Naive thymus-derived CD8-positive, alpha-beta T cell (primary cell): ENCODE measurements at places on chromosomes 2 and 18. TPM values are rescaled to one million over a fixed set of nuclear protein-coding genes. Genes with fewer than 3 reads are reported as not detected.

GRCh38 chr2:196434217-196434616 lies 205.3 kb upstream of the CCDC150 start:
- H3K4me3 ChIP-seq, result no peak overlapping the region
- peaks cover 12% of the 10 kb centered on the region for H3K27me3 ChIP-seq
- H3K36me3 ChIP-seq, result no peaks in the 10 kb centered on the region
- H3K4me1 ChIP-seq, result no peaks in the 10 kb centered on the region

DNA sequence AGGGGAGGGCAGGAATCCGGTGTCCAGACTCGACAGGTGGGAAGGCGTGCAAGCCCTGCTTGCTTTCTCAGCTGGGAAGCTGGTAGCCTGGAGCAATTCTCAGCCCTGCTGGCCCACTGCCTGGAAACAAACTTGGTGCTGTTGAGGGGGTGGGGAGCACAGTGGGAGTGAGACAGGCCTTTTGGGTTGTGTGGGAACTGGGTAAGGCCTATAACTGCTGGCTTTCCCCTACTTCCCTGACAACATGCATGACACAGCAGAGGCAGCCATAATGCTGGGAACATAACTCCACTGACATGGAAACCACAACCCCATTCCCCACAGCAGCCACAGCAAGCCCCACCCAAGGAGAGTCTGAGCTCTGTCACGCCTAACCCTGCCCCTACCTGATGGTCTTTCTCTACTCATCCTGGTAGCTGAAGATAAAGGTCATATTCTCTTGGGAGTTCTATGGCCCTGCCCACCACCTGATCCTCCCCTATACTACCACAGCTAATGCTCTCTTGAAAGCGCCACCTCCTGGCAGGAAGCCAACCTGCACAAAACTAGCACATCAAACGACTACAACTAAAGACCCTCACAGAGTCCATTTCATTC lies 122.9 kb upstream of the ACVR1C start:
- no peak for DNase-seq
- H3K36me3 ChIP-seq, result peaks cover 9% of the 10 kb centered on the region
- no peaks in the 10 kb centered on the region for H3K27me3 ChIP-seq
- H3K4me3 ChIP-seq, result no peak overlapping the region
- peaks cover 3% of the 10 kb centered on the region for H3K4me1 ChIP-seq

DNA sequence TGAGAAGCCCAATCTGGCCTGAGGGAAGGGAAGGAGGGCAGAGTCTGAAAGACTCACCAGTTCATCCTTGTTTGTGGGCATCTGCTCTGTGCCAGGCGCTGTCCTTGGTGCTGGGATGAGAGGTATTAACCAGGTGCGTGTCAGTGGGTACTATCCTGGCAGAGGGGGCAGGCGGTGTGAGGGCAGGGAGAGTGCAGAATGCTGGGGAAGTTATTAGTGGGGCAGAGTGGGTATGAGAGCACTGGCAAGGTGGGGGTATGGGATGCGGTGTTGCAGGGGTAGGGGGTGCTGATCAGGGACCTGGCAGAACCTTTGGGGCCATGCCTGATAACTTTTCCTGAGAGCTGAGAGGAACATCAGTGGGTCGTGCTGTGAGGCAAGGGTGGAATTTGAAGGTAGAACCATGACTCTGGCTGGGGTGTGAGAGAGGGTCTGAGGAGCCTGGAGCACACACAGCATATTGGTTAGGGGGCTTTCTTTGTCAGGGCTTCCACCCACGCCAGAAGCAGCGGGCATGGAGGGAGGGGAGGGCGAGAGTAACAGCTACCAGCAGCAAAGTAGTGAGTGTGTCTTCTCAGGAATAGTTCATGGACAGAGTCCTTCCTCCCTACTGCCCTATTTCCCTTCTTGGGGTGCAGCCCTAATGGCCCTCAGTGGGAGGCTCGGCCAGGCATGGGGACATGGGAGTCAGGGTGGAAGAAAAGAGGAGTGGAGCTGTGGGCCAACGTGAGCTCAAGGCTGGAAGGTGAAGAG lies 290.7 kb downstream of the CYP26B1 start:
- no peak overlapping the region for H3K27ac ChIP-seq
- no peak for DNase-seq
- no peaks in the 10 kb centered on the region for H3K36me3 ChIP-seq
- H3K4me3 ChIP-seq, result no peak overlapping the region

DNA sequence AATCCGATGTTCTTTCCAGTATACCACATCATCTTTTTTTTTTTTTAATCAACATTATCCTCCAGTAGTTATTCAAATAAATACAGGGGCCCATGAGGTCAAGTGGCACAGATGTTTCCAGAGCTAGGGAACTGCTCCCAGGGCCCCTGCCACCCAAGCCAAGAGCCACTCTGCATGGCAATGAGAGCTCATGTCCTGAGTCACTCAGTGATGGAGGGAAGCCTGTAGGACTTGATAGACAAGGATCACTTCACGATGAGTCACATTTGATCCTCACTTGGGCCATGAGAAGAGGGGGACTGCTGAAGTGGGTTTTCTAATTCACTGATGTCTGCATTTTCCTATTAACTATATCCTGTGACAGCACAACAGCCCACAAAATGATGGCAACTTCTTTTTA lies 127.0 kb upstream of the PKDCC start:
- no peak overlapping the region for H3K4me3 ChIP-seq
- H3K36me3 ChIP-seq, result no peaks in the 10 kb centered on the region
- no peaks in the 10 kb centered on the region for H3K4me1 ChIP-seq
- H3K27ac ChIP-seq, result no peak overlapping the region
- peaks cover 4% of the 10 kb centered on the region for H3K27me3 ChIP-seq
- DNase-seq, result no peak

GRCh38 chr2:240147382-240147781 lies 6.9 kb upstream of the OTOS start:
- H3K36me3 ChIP-seq, result no peaks in the 10 kb centered on the region
- H3K27me3 ChIP-seq, result peaks cover 23% of the 10 kb centered on the region
- no peak for DNase-seq
- no peak overlapping the region for H3K27ac ChIP-seq
- H3K4me3 ChIP-seq, result no peak overlapping the region

- H3K4me1 ChIP-seq, result peaks cover 17% of the 10 kb centered on the region
- H3K4me3 ChIP-seq, result no peak overlapping the region
- no peaks in the 10 kb centered on the region for H3K36me3 ChIP-seq
- no peak for DNase-seq
- no peak overlapping the region for H3K27ac ChIP-seq
Measured at GRCh38 chr2:240707043-240707756, 15.5 kb downstream of the AQP12A start.

DNA sequence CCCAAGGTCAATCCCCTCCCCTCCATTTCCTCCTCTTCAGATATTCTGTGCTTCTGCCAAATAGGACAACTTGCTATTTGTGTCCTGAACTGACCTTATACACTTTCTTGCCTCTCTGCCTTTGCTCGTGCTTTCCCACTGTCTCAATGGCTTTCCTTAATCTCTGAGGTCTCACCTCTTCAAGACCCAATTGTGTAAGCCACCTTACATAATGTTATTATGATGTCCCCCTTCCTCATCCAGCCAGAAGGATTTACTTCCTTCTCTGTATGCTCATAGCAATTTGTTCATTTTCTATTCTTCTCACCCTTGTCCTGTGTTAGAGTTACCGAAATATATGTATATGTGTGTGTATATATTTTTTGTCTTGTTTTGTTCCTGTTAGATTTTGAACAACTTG lies 26.9 kb upstream of the DARS1 start:
- H3K27me3 ChIP-seq, result no peaks in the 10 kb centered on the region
- peak overlapping the region; percentile 70 for H3K27ac ChIP-seq
- DNase-seq, result no peak
- peaks cover 29% of the 10 kb centered on the region for H3K4me1 ChIP-seq

- peaks cover 4% of the 10 kb centered on the region for H3K36me3 ChIP-seq
- H3K4me1 ChIP-seq, result no peaks in the 10 kb centered on the region
- no peak overlapping the region for H3K4me3 ChIP-seq
- H3K27ac ChIP-seq, result no peak overlapping the region
Measured at GRCh38 chr2:121925466-121925865, 170.0 kb downstream of the TSN start.

GRCh38 chr18:45634454-45634853 lies 19.2 kb downstream of the SLC14A2 start:
- H3K27me3 ChIP-seq, result no peaks in the 10 kb centered on the region
- no peak overlapping the region for H3K4me3 ChIP-seq

- no peak overlapping the region for H3K4me3 ChIP-seq
- no peaks in the 10 kb centered on the region for H3K27me3 ChIP-seq
- peaks cover 7% of the 10 kb centered on the region for H3K4me1 ChIP-seq
- H3K36me3 ChIP-seq, result peaks cover 20% of the 10 kb centered on the region
- no peak overlapping the region for H3K27ac ChIP-seq
Measured at GRCh38 chr2:157821519-157822131, 54.5 kb downstream of the ACVR1 start.

GRCh38 chr2:150374492-150374891 lies 113.0 kb downstream of the RND3 start:
- H3K27me3 ChIP-seq, result no peaks in the 10 kb centered on the region
- no peaks in the 10 kb centered on the region for H3K36me3 ChIP-seq
- no peaks in the 10 kb centered on the region for H3K4me1 ChIP-seq
- H3K27ac ChIP-seq, result no peak overlapping the region
- no peak overlapping the region for H3K4me3 ChIP-seq

GRCh38 chr2:160225722-160226121 lies 25.6 kb upstream of the ITGB6 start:
- no peak for DNase-seq
- H3K27me3 ChIP-seq, result peaks cover 5% of the 10 kb centered on the region
- H3K27ac ChIP-seq, result no peak overlapping the region
- no peaks in the 10 kb centered on the region for H3K36me3 ChIP-seq
- no peak overlapping the region for H3K4me3 ChIP-seq

Gene CFAP221
- total RNA-seq, result not detected

Gene DGKD
- total RNA-seq, result 300 TPM

Gene VSNL1
- total RNA-seq, result not detected

Gene MAP3K19
- not detected for total RNA-seq

Gene SLC19A3
- total RNA-seq, result not detected

Gene ERBB4
- total RNA-seq, result not detected

Gene FEV
- not detected for total RNA-seq
